AG04449 (cell line): ENCODE measurements at places on chromosomes 6 and 20.
A peak's percentile ranks its signal among the peaks of the same experiment; 100 is the strongest.

- no peak for DNase-seq
Observed at GRCh38 chr6:37492236-37492972, 7.3 kb downstream of the CCDC167 start.

GRCh38 chr6:74973591-74973990 is 232.3 kb downstream of the COL12A1 start:
- DNase-seq: no peak

- no peak for DNase-seq
Observed at GRCh38 chr20:59004493-59004762, 2.6 kb downstream of the CTSZ start.

GRCh38 chr6:33903579-33903978 is 99.8 kb upstream of the MLN start:
- DNase-seq: no peak

DNA sequence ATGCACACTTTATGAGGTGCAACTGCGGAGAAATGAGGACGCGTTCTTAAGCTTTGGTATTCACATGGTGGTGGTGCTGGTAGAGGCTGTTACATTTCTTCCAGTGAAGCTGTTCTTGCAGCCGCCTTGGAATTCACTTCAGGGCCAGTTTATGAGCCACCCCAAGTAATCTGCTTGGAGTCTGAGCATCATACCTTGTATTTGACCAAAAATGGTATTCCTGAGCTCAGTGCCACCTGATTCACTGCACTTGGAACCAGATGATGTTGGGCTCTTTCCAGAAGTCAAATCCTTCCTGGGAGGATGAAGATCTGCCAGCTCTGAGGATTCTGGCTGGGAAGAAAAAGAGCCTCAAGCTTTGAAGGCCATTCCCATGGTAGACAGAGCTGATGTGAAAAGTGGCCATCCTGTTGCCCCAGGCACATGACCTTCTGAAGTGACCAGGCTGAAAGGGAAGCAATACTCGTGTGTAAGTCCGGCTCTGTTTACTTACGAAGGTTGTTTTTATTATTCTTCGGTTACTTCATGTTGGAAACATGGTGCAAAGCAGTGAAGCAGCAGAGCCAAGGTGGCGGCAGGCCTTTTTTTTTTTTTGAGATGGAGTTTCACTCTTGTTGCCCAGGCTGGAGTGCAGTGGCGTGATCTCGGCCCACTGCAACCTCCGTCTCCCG is 7.7 kb downstream of the MANBAL start:
- DNase-seq: peak; percentile 76

DNA sequence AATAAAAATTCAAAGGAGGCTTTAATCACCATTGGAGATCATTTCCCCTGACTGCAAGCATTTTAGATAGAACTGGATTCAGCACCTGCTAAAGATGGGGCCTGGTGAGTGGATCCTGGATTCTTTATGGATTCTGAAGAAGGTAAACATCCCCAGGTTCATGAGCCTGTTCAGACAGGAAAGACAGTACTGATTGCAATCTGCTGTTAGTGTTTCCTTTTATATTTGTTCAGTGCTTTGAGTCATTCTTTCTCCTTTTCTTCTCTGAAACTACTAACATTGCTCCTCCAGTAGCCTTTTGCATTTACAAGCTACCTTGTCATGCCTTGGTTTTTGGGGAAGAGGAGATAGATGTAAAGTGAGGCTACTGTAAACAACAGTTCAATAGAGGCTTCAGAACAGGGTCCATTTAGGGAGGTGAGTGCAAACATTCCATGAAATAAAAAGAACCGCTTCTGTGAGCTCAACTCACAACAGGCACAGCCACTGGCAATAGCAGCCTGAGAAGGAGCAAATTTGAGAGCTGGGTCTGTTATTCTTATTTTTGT is 66.4 kb upstream of the PRL start:
- no peak for DNase-seq

DNA sequence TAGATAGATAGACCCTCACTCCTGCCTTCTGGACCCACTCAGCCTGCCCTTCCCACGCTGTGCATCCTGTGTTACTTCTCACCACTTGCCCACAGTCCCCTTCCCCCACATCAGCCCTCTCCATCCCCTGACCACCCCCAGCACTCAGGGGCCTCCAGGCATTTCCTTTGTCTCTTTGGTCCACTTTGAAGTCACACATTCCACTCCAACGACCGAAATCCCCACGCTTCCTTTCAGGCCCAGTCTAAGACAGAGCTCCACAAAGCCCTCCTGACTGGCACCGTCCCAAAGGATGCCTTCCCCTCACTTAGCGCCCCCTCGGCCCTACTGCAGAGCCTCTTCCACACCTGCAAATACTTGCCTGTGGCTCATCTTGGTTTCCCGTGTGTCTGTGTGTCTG is 83.8 kb downstream of the FOXF2 start:
- no peak for DNase-seq

DNA sequence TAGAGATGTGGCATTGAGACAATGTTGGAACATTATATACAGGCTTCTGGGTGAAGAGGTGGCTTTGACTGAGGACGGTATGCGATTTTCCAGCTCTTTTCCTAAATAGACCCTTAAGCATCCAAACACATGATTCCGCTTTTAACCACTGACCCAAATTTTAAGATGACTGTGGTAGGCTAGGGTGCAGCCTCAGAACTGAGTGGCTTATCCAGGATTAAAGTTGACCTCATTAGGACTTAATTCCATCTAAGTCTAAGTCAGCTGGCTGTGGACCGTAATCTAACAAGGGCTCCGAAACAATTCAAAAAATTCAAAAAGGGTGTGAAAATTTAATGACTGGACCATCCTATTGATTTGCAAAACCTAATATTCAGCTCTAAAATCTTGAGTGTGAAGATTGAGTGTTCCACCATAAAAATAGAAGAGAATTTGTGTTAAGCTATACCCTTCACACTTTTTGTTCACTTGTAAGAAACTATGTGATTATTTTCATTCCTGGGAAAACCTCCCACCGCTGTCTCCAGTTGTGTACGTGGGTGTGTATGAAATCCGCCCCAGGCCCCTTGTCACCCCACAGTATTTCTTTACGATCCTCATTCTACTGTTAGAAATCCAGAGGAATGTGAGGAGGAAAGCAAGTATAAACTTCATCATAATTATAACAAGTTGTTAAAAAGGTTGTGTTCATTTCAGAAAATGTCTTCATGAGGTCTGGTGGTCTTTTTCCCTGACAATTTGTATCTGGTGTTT is 2.7 kb downstream of the PCMTD2 start:
- DNase-seq: no peak

- no peak for DNase-seq
Observed at GRCh38 chr20:39993742-39994141, 695.3 kb downstream of the MAFB start.

DNA sequence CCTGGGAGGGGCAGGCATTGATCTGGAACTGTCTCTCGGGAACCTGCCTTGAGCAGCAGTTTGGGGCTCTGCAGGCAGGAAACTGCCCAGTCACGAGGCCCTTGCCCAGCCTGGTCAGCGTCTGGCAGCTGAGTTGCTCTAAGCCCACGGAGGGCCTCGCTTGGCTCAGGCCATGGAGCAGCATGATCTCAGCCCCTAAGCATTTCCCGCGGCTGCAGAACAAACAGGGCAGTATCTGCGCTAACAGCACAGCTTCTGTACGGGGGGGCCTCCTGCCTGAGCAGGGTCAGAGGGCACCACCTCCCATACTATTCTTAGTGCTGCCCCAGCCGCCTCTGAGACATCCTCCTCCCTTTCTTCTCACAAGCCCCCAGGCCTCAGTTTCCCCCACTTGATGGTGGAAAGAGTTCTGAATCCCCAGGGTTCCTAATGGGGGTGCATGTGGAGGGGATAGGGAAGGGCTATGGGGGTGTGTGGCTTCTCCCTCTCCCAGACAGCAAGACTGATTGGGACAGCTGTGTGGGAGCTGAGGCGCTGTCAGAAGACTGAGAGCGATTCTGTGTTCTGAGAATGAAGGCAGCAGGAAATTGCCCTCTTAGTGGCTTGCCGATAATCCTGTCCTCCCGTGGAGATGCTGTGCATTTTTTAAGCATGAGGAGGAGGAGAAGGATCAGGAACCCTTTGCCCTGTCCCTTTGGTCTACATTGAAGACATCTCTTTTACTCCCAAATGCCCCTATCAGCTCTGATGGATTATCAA is 46.4 kb downstream of the MOCS1 start:
- peak; percentile 59 for DNase-seq

- DNase-seq: no peak
Observed at GRCh38 chr6:56230976-56231566, 16.3 kb downstream of the COL21A1 start.

DNA sequence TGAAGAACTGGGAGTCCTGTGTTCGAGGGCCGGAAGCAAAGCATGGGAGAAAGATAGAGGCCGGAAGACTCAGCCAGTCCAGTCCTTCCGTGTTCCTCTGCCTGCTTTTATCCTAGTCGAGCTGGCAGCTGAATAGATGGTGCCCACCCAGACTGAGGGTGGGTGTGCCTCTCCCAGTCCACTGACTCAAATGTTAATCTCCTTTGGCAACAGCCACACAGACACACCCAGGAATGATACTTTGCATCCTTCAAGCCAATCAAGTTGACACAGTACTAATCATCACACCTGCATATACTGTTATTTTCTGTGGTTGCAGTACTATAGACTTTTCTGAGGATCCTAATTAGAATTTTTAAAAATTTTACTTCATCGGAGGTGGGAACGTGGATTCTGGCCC is 21.3 kb downstream of the PCMTD2 start:
- no peak for DNase-seq

- DNase-seq: no peak
Observed at GRCh38 chr6:14316651-14317386, 199.2 kb downstream of the CD83 start.

DNA sequence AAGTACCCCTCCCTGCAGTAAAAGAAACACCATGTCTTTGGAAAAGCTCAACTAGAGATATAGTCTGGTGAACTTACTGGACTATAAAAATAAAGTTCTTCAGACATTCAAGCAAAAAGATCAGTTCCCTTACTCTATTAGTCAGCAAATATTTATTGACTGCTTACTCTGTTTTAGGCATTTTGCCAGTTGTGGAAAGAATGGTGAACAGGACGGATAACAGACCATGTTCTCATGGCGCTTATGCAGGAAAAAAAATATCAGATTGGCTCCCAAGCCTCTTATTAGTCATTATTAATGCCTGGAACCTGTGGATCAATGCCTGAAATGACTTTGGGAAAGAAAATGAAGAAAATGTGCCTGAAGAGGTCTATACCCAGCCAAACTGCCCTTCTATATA is 282.2 kb upstream of the EPHA7 start:
- no peak for DNase-seq

DNA sequence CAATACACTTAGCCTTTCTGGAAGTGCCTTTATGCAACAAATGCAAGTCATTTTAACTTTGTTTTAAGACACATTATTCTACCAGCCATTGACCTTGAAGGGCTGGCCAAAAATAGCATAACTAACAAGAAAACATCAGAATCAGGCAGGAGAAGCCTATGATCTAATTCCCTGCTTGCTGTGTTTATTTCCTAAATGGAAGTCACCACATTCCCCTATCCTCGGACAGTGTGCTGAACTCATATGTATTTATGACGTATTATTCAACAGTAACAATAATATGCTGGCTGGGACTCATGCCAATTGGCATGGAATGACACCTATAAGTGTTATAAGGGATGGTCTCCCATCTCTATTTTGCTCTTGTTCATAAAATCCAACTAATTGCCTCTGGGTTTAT is 140.7 kb downstream of the MAP3K7 start:
- DNase-seq: no peak

GRCh38 chr6:10151144-10151915 is 263.5 kb downstream of the TFAP2A start:
- DNase-seq: no peak

GRCh38 chr20:17643531-17644188 is 38.4 kb downstream of the RRBP1 start:
- no peak for DNase-seq

- DNase-seq: no peak
Observed at GRCh38 chr20:43936805-43937204, 22.2 kb downstream of the TOX2 start.

DNA sequence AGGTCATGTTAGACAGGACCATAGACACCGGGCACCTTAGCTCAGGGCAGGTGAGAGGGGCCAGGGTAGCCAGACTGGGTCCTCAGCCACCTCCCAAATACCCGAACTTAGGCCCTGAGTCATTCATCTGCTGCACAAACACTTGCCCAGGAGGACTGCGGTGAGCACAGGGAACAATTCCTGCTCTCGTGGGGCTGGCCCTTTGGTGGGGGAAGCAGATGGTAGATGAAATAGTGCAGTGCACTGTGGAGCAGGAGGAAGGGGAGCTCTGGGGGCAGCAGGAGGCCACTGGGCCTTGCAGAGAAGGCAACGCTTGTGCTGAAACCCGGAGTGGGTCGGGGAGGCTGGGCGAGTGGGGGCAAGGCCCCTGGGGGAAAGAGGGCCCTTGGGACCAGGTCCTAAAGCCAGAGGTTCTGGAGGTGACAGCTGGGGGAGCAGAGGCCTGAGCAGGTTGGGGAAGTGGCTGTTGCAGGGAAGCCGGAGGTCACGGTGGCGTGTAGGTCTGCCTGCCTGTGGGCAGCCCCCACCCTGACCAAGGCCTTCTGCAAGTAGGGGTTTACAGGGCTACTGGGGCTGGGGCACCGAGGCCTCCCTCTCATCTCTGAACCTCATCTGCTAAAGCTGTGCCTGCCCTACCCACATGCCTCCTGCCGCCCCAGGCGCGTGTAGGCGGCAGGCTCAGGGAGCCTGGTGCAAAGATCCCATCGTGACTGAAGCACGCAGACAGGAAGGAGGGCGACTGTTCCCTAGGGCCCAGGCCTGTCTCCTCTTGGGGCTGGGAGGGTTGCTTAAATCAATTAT is 4.7 kb upstream of the NPBWR2 start:
- no peak for DNase-seq

DNA sequence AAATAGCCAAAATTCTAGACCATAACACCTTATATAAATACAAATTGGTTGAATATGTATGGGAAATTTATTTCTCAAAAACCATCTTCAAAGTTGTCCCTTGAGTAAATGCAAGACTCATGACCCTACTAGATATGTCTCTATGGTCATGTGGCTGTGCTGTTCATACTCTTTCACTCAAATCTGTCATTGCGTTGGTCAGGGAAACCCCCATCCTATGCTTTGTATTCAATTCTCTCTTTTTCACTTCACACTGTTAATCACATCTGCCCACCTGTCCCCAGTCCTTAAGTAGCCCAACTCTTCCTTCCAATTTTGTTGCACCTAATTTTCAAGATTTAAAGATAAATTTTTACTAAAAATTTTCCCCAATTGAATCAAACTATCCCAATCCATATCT is 51.0 kb downstream of the RPS12 start:
- no peak for DNase-seq

- DNase-seq: no peak
Observed at GRCh38 chr6:53960311-53960710, 150.9 kb upstream of the MLIP start.

DNA sequence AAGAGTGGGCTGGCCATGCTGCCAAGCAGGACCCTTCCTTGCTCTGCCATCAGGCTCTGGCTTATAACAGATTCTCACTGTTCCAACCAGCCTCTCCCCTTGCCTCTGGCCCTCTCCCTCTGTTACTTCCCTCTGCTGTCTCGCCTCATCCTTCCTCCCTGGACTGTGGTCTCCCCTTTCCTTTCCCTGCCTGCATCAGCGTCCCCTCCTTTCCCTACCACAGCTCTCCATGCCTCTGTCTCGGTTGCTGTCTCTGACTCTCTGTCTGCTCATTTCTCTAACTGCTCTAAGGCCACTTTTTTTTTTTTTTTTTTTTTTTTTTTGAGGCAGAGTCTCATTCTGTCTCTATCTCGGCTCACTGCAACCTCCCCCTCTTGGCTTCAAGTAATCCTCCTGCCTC is 173.4 kb downstream of the PTPRT start:
- DNase-seq: no peak
